ENCODE measurements at places on chromosomes 5 and 9. TPM values are rescaled to one million over a fixed set of nuclear protein-coding genes. Genes with fewer than 3 reads are reported as not detected.

PLAC8L1 gene
- not detected for total RNA-seq

PCDHGA4 gene
- total RNA-seq, result 6.6 TPM

SH3RF2 gene
- total RNA-seq, result 0.30 TPM

TMEM174 gene
- not detected for total RNA-seq

SLC34A1 gene
- not detected for total RNA-seq

RAB3C gene
- 17.2 TPM for total RNA-seq

IL3 gene
- not detected for total RNA-seq

ZDHHC11B gene
- total RNA-seq, result 2.3 TPM

ERCC8 gene
- 11.9 TPM for total RNA-seq

GFPT2 gene
- total RNA-seq, result 135 TPM

DIRAS2 gene
- 0.07 TPM for total RNA-seq

NRARP gene
- 4.6 TPM for total RNA-seq

TMEM232 gene
- total RNA-seq, result 4.0 TPM

CDC42SE2 gene
- total RNA-seq, result 34.1 TPM

DCTN3 gene
- total RNA-seq, result 95.3 TPM

INIP gene
- total RNA-seq, result 7.4 TPM

SPATA31D4 gene
- not detected for total RNA-seq

PCDHGA7 gene
- total RNA-seq, result 4.2 TPM

FOXI1 gene
- not detected for total RNA-seq

PSAT1 gene
- total RNA-seq, result 0.83 TPM

LRRC19 gene
- not detected for total RNA-seq

FKBP15 gene
- 32.9 TPM for total RNA-seq

ACSL6 gene
- 0.34 TPM for total RNA-seq

S1PR3 gene
- total RNA-seq, result 10.1 TPM

TBC1D9B gene
- total RNA-seq, result 87.8 TPM

HBEGF gene
- total RNA-seq, result 1.5 TPM

MOCS2 gene
- 39.6 TPM for total RNA-seq

WDR41 gene
- total RNA-seq, result 31.9 TPM

FOXD4 gene
- 0.12 TPM for total RNA-seq

ADAMTS16 gene
- total RNA-seq, result 13.6 TPM

DMRTA1 gene
- total RNA-seq, result 0.69 TPM

SHC3 gene
- 0.30 TPM for total RNA-seq

FAT2 gene
- not detected for total RNA-seq

SH3TC2 gene
- 0.18 TPM for total RNA-seq

SLC45A2 gene
- not detected for total RNA-seq

All from ovary (tissue), 10 donors.